Activated CD4-positive, alpha-beta memory T cell treated with anti-CD3 and anti-CD28 coated beads for 36 hours (primary cell): ENCODE measurements at places on chromosomes 6 and 20.

- H3K27ac ChIP-seq: no peak overlapping the region
- DNase-seq: no peak
- H3K27me3 ChIP-seq: peaks cover 3% of the 10 kb centered on the region
- no peaks in the 10 kb centered on the region for H3K36me3 ChIP-seq
- H3K4me3 ChIP-seq: no peak overlapping the region
These were observed 224.8 kb upstream of the JAG1 start for GRCh38 chr20:10898552-10898951.

- no peak for DNase-seq
- H3K36me3 ChIP-seq: no peaks in the 10 kb centered on the region
- no peaks in the 10 kb centered on the region for H3K4me1 ChIP-seq
These were observed 23.1 kb upstream of the HMGN3 start for GRCh38 chr6:79257381-79258205.

- no peaks in the 10 kb centered on the region for H3K36me3 ChIP-seq
- H3K4me3 ChIP-seq: no peak overlapping the region
- no peak overlapping the region for H3K27ac ChIP-seq
- peaks cover 36% of the 10 kb centered on the region for H3K4me1 ChIP-seq
- H3K27me3 ChIP-seq: no peaks in the 10 kb centered on the region
- no peak for DNase-seq
These were observed 18.3 kb downstream of the VAPB start for GRCh38 chr20:58407201-58407873.

DNA sequence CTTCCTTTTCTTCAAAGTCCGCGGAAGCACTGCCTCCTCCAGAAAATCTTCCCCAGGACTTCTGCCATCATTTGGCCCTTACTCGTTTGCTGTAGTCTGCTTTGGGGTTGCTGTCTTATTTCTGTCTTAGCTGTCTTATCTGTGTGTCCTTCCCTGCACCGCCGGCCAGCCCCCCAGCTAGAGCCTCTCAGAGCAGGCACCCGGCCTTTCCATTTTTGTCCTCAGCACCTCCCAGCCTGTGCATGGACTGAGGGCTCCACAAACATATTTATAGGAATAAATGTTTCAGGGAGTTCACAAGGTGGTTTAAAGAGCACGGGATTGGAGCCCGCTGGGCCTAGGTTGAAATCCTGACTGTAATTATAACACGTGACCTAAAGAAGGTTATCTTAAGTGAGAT is 8.1 kb downstream of the GLP1R start:
- H3K4me1 ChIP-seq: peaks cover 3% of the 10 kb centered on the region
- no peak overlapping the region for H3K4me3 ChIP-seq
- H3K27ac ChIP-seq: no peak overlapping the region
- peaks cover 23% of the 10 kb centered on the region for H3K27me3 ChIP-seq

GRCh38 chr6:148954461-148954860 is 207.6 kb downstream of the UST start:
- peaks cover 4% of the 10 kb centered on the region for H3K36me3 ChIP-seq
- DNase-seq: no peak
- H3K4me3 ChIP-seq: no peak overlapping the region
- no peak overlapping the region for H3K27ac ChIP-seq
